WERI-Rb-1 (cell line): ENCODE measurements at places on chromosomes 5 and 9.

DNA sequence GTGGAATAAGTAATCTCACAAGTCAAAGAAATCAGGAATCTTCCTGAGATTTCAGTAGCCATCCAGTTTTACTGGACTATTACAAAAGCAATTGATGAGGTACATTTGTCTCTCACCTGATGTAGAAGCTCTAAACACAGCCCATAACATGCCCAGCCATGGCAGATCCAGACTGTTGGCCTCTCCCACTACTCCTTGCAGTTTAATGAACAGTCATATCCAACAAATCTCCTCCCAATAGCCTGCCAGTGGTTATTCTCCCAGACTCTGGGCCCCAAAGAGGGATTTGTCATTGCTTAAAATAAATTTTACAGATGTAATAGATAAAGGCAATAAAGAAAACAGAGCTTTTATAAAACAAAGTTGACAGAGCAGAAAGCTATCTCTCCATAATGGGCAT lies 80.8 kb downstream of the ZNF608 start:
- no peak for DNase-seq

- no peak for DNase-seq
Measured at GRCh38 chr9:121773286-121773953, 122.0 kb downstream of the DAB2IP start.

GRCh38 chr5:145936401-145937131 lies at the start of gene SH3RF2:
SH3RF2 (plus strand) TSS chr5:145936578; CDS start chr5:145937929, 1,351 bp downstream.
- DNase-seq = no peak

GRCh38 chr9:117795271-117795670 lies 91.1 kb downstream of the TLR4 start:
- DNase-seq = no peak

- no peak for DNase-seq
Measured at GRCh38 chr9:136297766-136298735, 5.8 kb downstream of the CCDC187 start.

DNA sequence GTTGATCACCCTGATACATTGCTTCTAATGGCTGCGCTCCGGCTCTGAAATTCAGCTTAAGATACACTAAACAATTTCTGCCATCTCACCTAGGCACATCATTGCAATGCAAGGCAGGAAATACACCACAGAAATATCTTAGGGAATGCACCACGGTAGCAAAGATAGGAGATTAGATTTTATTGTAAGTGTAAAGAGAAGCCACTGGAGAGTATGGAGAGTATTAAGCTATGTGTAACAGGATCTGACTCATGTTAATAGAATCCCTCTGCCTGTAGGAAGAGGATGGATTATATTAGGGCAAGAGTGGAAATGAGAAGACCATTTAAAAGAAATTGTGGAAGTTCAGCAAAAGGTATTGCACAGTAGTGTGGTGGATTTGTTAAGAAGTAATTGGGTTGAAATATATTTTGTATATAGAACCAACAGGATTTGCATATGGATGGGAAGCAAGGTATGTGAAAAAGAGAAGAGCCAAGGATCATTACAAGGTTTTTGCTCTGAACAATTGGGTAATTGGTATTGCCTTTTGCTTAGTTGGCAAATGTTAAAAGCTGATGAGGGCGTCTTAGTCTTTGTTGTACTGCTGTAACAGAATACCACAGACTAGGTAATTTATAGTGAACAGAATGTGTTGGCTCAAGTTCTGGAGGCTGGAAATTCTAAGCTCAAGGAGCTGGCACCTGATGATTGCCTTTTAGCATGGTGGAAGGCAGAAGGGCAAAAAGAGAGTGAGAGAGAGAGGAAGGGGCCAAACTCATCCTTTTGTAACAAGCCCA lies 636.1 kb downstream of the PSAT1 start:
- no peak for DNase-seq

- DNase-seq = no peak
Measured at GRCh38 chr9:73845539-73845938, 651.6 kb upstream of the RORB start.

GRCh38 chr5:81344736-81345135 lies 43.3 kb downstream of the ZCCHC9 start:
- DNase-seq = no peak

DNA sequence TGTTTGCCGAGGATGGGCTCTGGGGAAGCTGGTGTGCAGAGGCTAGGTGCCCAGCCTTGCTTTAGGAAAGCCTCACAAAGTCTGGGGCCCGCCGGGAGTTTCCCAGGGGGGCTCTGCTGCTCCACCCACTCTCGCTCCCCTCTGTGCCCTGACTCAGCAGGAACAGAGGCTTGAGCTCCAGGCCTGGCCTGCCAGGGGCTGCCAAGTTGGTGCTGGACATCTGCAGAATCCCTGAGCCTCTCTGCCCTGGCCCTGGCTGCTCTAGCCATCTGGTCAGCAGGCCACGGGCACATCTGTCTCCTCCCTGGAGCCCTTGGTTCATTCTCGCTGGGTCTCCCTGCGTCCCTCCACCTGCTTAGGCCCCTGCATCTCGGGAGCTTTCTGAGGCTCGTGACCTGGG lies 647 bp upstream of the ADAMTSL2 start:
- no peak for DNase-seq

GRCh38 chr5:11918463-11919045 lies 14.3 kb upstream of the CTNND2 start:
- DNase-seq = no peak

DNA sequence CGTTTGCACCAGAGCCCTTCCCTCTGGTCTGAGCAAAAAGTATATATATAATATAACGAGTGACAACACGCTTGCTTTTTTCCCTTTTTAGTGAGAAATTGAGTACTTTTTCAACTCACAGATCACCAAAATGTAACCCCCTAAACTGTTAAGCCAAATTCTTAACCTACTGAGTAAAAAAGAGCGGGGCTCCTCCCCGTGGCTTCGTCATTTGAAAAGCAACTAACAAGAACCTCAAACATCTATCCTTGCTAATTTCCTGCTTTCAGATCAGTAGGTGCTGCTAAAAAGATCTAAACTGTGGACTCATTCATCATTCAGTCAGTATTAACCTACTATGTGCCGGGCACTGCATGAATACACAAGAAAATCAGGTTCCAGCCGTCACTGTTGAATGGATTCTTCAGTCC lies 1.0 kb upstream of the PTBP3 start:
- no peak for DNase-seq

DNA sequence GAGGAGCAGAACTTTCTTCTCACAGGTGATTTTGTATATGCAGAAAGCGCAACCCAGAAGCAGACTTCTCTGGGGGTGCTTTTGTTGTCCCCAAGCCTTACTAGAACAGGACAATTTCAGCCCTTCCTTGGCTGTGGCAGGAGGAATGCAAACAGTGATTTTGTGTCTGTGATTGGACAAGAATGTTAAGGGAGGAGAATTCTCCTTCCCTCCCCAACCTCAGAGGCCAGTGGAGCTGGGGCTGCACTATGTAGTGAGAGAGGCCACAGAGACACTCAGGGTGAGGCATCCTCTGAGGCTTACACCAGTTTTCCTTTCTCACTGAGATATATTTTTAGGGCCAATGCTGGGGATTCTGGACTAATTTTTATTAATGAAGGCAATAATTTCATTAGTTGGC lies 58.8 kb downstream of the ZNF366 start:
- no peak for DNase-seq

GRCh38 chr9:120319452-120319851 lies 260.5 kb downstream of the CDK5RAP2 start:
- DNase-seq = no peak

GRCh38 chr9:106350777-106351176 lies 512.2 kb upstream of the ZNF462 start:
- DNase-seq = no peak

- no peak for DNase-seq
Measured at GRCh38 chr5:149550268-149550583, 1.0 kb downstream of the CSNK1A1 start.

GRCh38 chr9:36120705-36121104 lies 15.8 kb upstream of the GLIPR2 start:
- peak; percentile 16 for DNase-seq

GRCh38 chr5:79236970-79237739 lies 1.2 kb downstream of the JMY start:
- DNase-seq = peak; percentile 26

DNA sequence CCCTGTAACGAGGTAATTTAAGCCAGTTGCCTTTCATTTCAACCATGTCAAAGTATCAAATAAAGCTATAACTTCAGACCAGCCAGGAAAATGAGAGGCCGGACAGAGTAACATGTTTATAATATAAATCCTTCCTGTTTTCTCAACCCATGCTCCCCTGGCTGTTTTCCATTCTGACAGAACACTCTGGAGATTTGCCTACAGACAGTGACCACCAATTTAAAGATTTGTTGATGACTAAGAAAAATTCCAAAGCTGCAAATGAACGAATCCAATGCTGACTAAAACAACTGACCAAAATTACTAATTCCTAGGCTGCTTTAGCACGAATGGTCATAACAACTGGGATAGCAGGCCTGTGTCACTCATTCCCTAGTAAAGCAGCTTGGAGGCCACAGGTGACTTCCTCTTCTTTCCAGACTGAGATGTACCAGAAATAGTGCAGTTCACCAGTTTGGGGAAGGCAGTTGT lies 141.4 kb downstream of the AOPEP start:
- no peak for DNase-seq

GRCh38 chr5:178245389-178245788 lies 12.8 kb upstream of the PHYKPL start:
- DNase-seq = no peak

GRCh38 chr5:53616939-53617549 lies 56.6 kb downstream of the NDUFS4 start:
- no peak for DNase-seq

DNA sequence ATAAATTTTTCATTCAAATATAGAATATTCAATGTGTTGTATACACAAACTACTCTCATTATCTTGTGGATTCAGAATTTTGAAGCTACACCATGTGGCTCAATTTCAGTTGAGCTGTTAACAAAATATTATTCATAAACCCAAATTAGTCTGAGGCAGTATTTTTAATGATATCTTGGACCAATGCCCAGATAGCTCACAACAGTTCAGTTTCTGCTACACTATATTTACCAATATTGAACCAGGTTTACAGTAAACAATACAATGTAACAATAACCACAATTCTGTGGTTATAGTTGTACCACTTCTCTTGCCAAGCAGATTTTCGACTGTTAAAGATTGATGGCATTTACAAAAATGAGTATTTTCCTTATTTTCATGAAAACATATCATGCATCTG lies 99.9 kb downstream of the SSBP2 start:
- no peak for DNase-seq

GRCh38 chr9:631596-631995 lies 209.9 kb upstream of the DMRT1 start:
- no peak for DNase-seq

DNA sequence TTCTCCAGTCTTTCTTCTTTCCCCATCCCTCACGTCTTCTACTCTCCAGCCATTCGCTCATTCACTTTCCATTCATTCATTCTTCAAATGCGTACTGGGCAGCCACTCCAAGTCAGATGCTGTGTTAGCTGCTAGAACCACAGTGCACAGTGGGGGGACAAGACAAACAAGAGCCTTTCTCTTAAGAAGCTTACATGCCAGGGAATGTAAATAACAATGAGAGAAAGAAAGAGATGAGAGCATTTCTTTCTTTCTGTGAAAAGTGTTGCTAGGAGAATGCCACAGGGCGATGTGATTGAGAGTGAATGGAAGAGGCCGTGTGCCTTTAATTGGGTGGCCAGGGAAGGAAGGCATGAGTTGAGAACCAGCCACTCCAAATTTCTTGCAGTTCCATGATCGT lies 46.3 kb upstream of the SMIM23 start:
- DNase-seq = no peak

GRCh38 chr5:154487541-154487940 lies 9.5 kb upstream of the HAND1 start:
- no peak for DNase-seq
